Adrenal gland (tissue), 19 donors: ENCODE measurements at places on chromosomes 2 and 18. TPM values are rescaled to one million over a fixed set of nuclear protein-coding genes. Genes with fewer than 3 reads are reported as not detected.

DNA sequence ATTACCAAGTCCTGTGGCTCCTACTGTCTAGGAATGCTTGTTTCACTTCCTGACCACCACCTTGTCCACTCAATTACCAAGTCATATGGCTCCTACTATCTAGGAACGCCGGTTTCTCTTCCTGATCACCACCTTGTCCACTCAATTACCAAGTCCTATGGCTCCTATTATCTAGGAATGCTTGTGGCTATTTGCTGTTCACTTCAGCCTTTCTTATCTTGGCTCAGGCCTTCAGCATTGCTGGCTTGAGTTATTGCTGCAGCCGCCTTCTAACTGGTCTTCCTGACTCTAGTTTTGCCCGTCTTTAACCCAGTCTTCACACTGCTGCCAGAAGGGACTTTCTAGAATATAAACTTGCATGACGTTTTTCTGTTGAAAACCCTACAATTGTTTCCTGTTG lies 82.5 kb upstream of the GAREM1 start:
- no peak overlapping the region for H3K4me3 ChIP-seq
- no peak for DNase-seq
- H3K27me3 ChIP-seq = no peaks in the 10 kb centered on the region

Gene ANKRD36C
- 4.8 TPM for total RNA-seq

DNA sequence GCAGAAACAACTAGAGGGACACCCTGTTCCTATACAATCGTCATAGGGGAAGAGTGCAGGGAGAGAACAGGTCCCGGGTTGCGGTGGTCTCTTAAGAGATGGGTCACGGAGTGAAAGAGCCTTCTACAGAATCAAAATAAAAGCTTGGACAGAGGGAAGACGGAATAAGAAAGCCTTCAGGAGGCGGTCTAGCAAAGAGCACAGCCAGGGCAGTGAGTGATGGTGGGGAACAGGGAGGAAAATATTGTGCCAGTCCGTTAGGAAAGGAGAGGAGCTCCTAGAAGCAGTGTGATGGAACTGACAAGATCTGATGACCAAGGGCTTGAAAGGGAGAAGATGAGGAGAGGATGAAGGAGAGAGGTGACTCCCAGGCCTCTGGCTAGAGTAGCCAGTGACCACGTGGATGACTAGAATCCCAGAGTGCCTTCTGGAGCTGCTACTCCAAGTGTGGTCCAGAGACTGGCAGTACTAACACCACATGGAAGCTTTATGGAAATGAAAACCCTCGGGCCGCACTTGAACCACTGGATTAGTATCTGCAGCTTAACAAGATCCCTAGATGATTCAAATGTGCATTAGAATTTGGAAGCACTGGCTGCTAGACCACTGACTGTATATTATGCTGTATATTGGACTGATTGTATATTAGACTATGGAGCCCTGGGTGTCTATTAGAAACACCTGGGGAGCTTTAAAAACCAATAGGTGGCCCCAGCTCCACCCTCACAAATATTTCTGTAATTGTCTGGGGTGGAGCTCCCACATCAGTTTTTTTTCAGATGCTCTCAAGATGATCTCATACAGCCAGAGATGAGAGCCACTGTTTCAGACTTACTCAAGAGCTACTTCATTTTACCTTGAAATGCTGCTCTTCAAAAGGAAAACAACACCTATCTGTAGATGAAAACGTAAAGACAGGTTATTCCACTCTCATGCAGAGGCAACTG lies 1.1 kb upstream of the EVA1A start:
- no peak overlapping the region for H3K4me3 ChIP-seq
- H3K27ac ChIP-seq = no peak overlapping the region
- H3K36me3 ChIP-seq = no peaks in the 10 kb centered on the region
- peaks cover 5% of the 10 kb centered on the region for H3K27me3 ChIP-seq
- no peak for DNase-seq

- H3K4me1 ChIP-seq = no peaks in the 10 kb centered on the region
- no peak overlapping the region for H3K27ac ChIP-seq
- no peaks in the 10 kb centered on the region for H3K36me3 ChIP-seq
These were observed 872.2 kb upstream of the ID2 start for GRCh38 chr2:7809640-7810039.

DNA sequence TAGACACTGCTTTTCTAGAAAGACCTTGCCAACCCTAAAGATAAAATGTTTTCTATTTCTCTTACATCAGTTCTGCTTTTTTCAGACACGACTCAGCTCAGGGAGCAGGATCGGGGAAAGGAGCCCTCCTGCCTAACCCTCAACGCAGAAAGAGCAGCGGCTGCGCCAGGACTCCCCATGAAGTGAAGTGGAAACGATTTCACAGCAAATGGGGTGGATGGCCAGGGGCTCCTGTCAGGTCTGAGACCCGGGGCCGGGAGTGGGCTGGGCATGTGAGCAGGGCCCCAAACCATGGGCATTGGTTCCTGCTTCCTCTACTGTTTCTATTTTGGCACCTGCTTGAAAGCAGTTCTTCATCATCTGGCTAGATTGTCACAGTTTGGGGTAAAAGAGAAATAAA lies 89.4 kb upstream of the PXDN start:
- H3K36me3 ChIP-seq = no peaks in the 10 kb centered on the region
- no peaks in the 10 kb centered on the region for H3K4me1 ChIP-seq
- H3K27me3 ChIP-seq = no peaks in the 10 kb centered on the region
- no peak overlapping the region for H3K4me3 ChIP-seq
- H3K27ac ChIP-seq = no peak overlapping the region
- DNase-seq = no peak

Gene TTR
- not detected for total RNA-seq

- no peaks in the 10 kb centered on the region for H3K27me3 ChIP-seq
- no peak for DNase-seq
- H3K27ac ChIP-seq = no peak overlapping the region
- peaks cover 8% of the 10 kb centered on the region for H3K4me1 ChIP-seq
- H3K4me3 ChIP-seq = no peak overlapping the region
- H3K36me3 ChIP-seq = no peaks in the 10 kb centered on the region
These were observed 29.9 kb downstream of the HDHD2 start for GRCh38 chr18:47120428-47120827.

DNA sequence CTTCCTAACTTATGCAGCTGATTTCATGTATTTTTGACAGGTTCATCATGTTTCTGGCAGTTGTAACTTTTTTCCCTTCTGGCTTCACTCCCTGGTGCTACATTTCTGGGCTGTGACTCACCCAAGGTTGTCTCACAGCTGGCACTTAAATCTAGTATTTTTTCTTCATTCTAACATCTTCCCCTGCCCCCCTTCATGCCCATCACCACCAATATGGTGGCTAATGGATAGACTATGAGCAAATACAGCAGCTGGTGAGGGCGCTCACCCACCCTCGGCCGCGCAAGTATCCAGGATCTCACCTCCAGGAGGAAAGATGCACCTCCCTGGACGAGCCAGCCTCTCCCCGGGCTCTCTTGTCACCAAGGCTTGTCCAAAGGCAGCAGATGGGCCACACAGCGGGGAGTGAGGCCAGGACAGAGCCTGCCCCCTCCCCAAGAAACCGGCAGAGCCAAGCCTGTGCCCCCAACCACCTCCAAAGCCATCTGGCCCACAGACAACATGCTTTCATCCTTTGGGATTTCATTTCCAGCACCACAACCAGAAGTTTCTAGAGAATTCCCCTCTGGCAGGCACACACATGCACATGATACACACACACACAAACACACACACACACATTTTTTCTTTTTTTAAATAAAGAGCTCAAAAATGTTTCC lies 39.1 kb downstream of the ATOH8 start:
- H3K36me3 ChIP-seq = no peaks in the 10 kb centered on the region

- no peaks in the 10 kb centered on the region for H3K4me1 ChIP-seq
- no peak overlapping the region for H3K27ac ChIP-seq
- DNase-seq = no peak
- H3K36me3 ChIP-seq = no peaks in the 10 kb centered on the region
These were observed 215.4 kb upstream of the NRXN1 start for GRCh38 chr2:51247252-51247805.

Gene ATG4B
- total RNA-seq = 37.3 TPM
